ENCODE measurements at places on chromosomes 5 and 9.
A peak's percentile ranks its signal among the peaks of the same experiment; 100 is the strongest.

DNA sequence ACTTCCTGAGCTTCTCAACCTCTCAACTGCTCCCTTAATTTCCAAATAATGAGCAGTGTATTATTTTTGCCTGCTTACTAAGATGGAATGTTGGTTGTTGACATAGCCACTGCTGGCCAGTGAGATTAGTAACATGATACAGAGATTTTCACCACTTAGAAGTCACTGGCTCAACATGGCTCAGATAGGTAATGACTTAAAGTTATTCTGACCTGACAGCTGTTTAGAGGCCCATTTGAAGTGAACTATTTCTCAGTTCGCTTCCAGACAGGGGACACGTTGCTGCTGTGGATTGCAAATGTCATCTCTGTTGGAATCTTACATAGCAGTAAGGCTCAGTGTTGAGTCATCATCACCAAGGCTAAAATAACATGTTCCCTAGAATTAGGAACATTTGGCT is 490.2 kb downstream of the TLE4 start:
- no peak for DNase-seq

DNA sequence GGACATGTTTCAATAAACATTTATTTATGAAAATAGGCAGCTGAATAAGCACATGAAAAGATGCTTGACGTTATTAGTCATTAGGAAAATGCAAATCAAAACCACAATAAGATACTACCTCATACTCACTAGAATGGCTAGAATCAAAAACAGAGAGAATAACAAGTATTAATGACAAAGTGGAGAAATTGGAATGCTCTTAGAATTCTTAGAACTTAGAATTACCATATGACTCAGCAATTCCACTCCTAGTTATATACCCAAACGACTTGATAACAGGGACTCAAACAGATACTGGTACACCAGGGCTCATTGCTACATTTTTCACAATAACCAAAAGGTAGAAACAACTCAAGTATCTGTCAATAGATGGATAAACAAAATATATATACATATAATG is 15.1 kb upstream of the TRIM36 start:
- DNase-seq, result no peak

- no peak for DNase-seq
Measured at GRCh38 chr5:1514027-1514818, 9.5 kb downstream of the LPCAT1 start.

GRCh38 chr5:103908336-103909080 is 345.9 kb upstream of the NUDT12 start:
- no peak for DNase-seq

- no peak for DNase-seq
Measured at GRCh38 chr5:109297900-109298299, 111.9 kb downstream of the PJA2 start.

DNA sequence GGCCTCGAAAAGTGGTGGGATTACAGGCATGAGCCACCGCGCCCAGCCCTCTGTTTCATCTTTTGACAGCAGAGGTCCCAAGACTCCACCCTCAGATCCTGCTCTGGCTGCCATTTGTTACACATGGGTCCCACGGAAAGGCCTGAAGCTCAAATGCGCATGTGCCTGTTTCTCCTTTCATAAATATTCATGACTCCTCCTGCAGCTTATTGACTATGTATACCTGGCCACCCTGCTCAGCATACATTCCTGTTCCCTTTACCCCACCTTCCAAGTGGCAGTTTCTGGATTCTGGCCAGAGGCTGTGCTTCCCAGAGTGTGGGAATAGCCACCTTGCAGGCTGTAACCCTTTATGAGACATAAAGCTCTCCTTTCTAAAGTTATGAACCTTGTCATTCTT is 46.5 kb downstream of the AUH start:
- DNase-seq, result no peak

DNA sequence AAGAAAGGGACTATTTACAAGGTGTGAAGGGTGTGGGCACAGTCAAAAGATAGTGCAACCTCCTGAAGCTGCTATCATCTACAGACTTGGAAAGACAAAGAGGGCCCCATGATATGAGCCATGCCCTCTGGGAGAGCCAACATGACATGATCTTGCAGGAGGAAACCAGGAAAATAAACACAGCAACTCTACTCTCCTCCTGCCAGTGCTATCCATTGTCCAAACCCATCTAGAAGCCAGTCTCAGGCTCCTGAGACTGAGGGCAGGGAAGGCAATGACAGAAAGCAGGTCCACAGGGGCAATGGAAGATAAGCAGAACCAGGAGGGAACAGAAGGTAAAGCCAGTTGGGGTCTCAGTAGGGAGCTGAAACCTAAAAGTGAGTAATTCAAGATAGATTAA is 37.1 kb downstream of the PLPP1 start:
- no peak for DNase-seq

GRCh38 chr5:32031089-32031488 is 143.0 kb downstream of the GOLPH3 start:
- no peak for DNase-seq

DNA sequence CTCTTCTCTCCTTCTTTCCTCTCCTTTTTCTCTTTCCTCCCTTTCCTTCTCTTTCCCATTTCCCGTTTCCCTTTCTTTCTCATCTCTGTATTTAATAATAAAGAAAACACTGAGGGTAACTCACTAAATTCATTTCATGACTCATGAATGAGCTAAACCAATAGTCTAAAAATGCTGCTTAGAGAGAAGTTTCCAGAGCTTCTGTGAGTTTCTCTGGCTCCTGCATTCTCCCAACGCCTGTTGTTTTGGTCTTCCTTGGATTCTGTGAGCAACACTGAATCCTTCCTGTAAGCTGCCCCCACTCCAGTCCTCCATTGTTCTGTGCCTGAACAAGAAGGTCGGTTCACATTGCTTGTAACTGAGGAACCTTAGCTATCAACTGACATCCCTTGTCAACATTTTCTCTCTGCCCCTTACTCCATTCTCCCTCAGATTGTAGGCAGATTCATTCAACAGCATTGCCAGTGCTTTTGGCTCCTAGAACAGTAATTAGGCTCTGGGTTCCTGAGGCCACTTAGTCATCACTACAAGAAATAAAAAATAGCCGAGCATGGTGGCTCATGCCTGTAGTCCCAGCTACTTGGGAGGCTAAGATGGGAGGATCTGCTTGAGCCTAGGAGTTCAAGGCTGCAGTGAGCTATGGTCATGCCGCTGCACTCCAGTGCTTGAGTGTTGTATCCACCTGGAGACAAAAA is 237.7 kb upstream of the KLF4 start:
- no peak for DNase-seq

- no peak for DNase-seq
Measured at GRCh38 chr5:14628346-14628745, 36.2 kb upstream of the OTULIN start.

DNA sequence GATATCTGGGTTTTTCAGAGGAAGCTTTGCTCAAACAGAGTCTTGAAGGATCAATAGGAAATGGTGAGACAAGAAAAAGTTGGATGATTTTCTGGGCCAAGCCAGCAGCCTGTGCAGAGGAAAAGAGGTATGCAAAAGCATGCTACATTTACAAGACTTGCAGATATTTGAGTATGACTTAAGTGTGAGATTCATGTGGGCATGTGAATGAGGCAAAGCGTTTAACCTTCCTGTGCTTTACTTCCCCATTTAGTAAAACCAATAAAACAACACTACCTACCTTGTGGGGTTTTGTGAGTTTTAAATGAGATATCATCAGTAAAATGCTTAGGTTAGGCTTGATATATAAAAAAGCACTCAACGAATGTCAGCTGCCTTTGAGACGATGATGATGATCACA is 58.1 kb downstream of the PIP5K1B start:
- no peak for DNase-seq

DNA sequence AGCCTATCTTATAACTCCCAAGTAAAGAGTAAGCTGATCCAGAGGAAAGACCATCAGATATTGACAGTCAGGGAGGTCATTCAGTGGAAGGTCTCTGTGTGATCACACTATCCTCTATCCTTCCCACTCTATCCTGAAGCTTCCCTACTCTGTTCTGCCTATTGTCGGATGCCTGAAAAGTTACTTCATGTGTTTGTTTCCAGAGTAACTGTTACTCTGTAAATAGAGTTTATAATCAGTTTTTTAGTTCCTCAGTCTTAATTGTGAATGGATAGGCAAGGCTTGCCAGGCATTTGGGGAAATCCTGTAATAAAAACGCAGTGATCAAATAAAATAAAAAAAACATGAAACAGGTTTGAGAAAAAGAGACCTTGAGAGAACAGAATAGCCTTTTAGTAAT is 79.8 kb downstream of the XRCC4 start:
- DNase-seq, result no peak

- no peak for DNase-seq
Measured at GRCh38 chr9:134073500-134073899, 5.7 kb upstream of the BRD3 start.

DNA sequence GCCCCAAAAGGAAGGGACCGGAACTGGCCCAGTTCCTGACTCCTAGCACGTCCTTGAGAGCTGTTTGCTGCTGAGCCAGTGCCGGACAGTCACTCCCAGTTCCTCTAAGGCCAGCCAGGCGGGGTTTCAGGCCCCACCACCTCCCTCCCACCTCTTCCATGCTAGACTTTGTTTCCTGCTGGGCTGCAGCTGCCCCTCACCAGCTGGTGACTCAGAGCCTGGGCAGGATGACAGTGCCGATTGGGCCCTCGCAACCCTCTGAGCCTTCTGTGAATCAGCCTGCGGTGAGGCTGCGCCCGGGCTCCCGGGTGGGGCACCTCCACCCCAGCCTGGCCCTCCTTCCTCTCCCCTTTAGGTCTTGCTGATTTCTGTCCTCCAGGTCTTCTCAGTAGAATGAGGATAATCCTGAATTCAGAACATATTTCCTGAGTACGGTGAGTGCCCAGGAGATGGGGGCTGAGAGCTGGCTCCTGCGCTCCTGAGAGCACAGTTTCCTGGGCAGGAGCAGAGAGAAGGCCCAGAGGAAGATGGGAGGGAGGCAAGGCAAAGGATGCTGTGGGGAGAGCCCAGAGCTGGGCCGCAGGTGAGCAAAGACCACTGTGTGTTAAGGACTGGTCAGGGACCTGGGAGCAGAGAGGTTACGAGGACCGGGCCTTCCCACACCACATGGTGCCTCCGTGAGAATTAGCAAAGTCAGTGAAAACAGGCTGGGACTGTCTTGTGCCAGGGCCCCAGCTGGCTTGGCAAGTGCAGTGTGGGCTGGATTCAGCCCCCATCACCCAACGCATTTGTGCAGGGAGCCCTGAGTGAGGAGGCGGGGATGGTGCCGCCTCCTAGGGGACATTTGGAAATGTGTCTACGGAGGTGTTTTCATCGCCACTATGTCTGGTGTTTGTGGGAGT is 32.9 kb upstream of the STXBP1 start:
- DNase-seq, result peak; percentile 71

DNA sequence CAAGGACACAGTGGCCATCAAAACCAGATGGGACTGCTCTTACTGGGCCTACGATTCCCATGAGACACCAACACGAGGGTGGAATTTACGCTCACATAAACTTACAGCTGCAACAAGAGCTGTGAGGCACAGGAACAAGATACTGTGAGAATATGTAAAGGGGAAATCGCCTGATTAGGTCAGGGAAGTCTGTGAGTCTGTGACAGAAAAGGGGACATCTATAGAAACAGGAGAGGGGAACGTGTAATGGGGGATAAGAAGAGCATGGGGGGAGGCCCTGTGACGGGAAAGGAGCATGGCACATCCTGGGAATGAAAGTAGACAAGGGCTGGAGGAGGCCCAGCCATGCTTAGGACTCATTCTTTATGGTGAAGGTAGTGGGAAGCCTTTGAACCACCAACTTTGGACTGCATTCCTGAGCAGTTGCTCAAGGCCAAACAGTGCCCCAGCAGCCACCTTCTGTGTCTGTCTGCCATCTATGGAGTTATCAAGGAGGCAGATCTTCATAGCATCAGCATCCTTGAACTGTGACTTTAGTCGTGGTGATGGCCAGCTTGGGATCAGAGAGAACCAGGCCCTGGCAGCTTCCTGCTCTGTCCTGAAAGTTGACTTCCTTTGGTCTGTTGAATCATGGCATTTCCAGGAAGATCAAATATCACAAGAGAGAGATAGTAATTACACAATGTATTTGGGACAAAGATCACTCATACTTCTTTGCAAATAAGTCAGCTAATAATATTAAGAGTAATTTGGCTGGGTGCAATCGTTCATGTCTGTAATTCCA is 87.9 kb upstream of the FAM169A start:
- DNase-seq, result no peak

DNA sequence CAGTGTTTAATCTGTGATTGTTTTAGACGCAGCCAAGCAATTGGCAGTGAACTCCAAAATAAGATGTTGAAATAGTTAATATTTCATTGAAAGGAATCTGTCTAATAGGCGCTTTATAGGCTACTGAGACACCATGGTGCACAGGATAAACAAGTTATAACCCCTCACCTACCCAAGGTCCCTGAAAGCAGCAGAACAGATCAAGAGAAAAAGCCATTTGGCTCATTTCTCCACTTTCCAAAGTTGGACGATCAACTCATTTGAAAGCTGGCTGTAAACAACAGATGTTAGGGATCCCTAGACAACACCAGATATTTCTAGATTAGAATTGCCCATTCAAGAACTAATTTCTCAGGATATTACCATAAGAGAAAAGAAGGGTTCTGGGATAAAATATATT is 4.9 kb downstream of the PUM3 start:
- DNase-seq, result no peak

DNA sequence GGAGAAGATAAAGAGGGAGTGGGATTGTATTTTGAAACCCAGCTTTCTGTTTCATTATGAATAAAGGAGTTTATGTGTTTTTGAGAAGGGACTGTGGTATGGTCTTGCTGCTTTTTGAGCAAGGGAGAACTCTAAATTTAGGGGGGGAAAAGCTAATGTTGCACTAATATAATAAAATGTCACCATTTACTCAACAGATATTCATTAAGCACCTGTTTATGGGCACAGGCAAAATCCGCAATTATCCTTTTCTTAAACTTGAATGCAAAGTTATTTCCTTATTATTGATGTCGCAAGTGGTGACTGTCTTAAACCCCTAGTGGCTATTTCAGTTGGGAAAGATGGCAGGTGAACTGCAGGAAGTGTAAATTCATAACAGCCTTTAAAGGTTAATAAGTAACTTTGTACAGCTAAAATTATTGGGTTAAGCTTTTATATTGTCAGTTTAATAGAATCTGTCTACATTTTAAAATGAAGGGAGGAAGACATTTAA is 1.5 kb downstream of the CDC42SE2 start:
- DNase-seq, result no peak

- DNase-seq, result no peak
Measured at GRCh38 chr5:66285343-66285922, 141.3 kb downstream of the SREK1 start.

- DNase-seq, result no peak
Measured at GRCh38 chr5:179753971-179754370, 21.3 kb downstream of the MAML1 start.

DNA sequence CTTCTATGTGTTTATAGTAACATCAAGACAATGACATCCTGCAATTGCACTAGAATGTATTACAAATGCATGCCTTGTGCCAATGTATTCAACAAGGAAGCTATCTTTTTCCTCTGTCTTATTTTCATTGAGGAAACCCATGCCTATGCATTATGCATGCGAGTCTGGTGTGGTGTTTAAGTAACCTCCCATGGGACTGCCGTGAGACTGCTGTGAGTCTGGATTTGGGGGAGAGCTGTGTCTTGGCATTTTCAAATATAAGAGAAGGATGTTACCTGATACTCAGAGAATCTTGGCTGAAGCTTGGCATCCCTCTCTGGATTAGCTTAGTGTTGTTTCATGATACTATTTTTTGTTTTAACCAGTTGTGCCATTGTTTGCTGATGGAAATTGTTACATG is 98.3 kb downstream of the F2RL2 start:
- DNase-seq, result no peak

Measured in globus pallidus (tissue), 1 donor.